ENCODE measurements at places on chromosomes 1 and 21.

GRCh38 chr1:95168761-95169351 lies 51.7 kb downstream of the TLCD4 start:
- no peak for DNase-seq

- DNase-seq = no peak
These were observed 71.0 kb downstream of the COLGALT2 start for GRCh38 chr1:183966487-183966886.

GRCh38 chr1:172480431-172480830 lies 36.6 kb upstream of the PIGC start:
- DNase-seq = no peak

DNA sequence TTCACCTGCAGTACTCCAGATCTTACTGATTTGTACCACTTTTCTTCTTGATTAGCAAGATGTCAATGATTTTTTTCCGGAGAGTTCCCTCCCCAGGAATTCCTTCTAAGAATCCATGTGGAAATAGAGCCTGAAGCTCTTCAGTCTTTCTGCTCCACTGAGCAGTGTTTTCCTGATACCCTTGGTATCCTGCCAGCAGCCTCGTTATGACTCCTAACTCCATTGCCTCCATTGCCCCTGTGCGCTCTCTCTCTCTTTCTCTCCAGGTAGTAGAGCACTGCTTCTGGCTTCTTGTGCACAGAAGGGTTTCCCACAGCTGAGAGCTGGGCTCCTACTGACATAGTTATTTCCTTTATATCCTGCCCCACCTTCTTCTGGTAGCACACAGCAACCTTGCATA lies 12.2 kb downstream of the UBE2U start:
- DNase-seq = no peak

- DNase-seq = no peak
These were observed 304.0 kb downstream of the DUSP10 start for GRCh38 chr1:221437926-221438325.

- DNase-seq = no peak
These were observed 36.4 kb downstream of the PRKCZ start for GRCh38 chr1:2086446-2087078.

GRCh38 chr1:30123896-30124295 lies 599.5 kb downstream of the MATN1 start:
- DNase-seq = no peak

GRCh38 chr1:86866665-86867064 lies 47.3 kb downstream of the SELENOF start:
- DNase-seq = peak; percentile 18

GRCh38 chr1:20413776-20414140 lies 72.3 kb downstream of the CAMK2N1 start:
- DNase-seq = no peak

DNA sequence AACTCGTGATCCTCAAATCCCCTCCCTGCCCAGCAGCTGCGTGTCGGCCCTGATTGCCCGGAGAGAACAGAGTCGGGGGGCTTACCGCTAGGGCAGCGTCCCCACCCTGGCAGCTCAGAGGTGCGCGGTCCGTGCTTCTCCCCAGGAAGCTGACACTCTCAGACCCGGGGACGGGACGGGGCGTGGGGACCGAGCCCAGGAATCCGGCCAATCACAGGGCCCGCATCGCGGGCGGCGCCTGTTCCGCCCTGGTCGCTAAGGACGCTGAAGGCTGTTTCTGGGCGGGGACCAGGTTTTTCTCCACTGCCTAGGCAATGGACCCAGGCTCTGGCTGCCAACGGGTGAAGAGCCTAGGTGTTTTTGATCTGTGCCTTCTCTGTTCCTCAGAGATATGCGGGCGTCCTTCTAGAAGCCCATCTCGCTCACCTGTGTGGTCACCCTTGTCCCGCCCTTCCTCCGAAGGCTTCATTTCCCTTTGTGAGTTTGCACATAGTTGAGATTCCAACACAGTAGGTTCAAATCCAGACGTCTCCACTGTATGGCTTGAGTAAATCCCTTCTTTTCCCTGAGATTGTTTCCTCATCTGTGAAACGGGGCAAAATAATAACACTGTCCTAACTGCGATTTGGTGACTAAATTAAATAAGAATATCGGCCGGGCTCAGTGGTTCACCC lies at the start of gene C1orf87:
C1orf87 (minus strand) TSS at position 166 of the 674 bp plus-strand sequence. CDS start 1,127 bp downstream, outside the sequence.
- no peak for DNase-seq

- peak; percentile 46 for DNase-seq
These were observed 85.2 kb downstream of the ARHGEF10L start for GRCh38 chr1:17624611-17625233.

GRCh38 chr1:222047366-222047765 lies 305.5 kb upstream of the DUSP10 start:
- no peak for DNase-seq
